LHCN-M2 (cell line): ENCODE measurements at places on chromosomes 16 and 17.
A peak's percentile ranks its signal among the peaks of the same experiment; 100 is the strongest.

GRCh38 chr16:24505959-24506358 is 33.4 kb upstream of the RBBP6 start:
- DNase-seq, result no peak

GRCh38 chr17:8894673-8895578 is 27.5 kb upstream of the PIK3R6 start:
- peak; percentile 31 for DNase-seq

DNA sequence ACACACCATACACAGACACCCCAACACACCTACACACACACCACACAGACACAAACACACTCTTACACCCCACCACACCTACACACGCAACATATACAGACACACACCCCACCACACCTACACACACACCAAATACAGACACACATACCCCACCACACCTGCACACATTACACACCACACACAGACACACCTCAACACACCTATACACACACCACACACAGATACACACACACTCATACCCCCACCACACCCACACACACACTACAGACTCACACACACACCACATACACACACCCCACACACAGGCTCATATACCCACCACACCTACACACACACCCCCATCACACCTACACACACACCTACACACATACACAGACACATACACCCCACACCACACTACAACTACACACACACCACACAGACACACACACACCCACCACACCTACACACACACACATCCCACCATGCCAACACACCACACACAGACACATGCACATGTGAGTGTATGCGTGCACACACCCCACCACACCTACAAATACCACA is 31.4 kb downstream of the GPT2 start:
- DNase-seq, result no peak

DNA sequence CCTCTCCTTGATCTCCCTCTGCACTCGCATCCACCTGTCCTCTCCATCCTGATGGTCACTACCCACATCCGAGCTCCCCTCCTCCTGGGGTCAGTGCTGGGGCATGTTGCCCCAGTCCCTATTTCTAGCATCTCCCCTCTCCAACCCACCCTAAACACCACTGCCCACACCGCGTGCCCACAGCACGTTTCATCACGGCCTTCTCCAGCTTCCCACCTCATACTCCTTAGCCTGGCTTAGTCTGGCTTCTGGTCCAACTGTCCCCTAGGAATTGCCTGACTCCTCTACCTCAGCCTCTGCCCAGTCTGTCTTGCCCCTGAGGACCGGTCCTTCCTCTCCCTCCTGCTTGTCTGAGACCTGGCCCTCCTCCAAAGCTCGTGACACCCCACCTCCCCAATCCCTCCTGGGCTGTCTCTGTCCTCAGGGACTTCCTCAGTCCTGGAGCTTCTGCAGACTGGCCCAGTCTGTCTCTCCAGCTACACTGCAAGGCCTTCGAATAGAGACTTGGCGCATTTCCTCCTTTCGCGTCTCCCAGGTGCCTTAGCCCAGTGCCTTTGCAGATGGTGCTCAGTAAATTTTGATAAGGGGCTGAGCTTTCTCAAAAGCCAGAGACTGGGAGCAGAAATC is 4.9 kb downstream of the ALOX15 start:
- DNase-seq, result no peak

GRCh38 chr17:10118788-10119130 is 79.6 kb downstream of the GAS7 start:
- DNase-seq, result no peak
